ENCODE measurements at places on chromosomes 16 and 17.

GRCh38 chr16:11056090-11056992 lies 112.0 kb downstream of the CLEC16A start:
- no peak for DNase-seq

DNA sequence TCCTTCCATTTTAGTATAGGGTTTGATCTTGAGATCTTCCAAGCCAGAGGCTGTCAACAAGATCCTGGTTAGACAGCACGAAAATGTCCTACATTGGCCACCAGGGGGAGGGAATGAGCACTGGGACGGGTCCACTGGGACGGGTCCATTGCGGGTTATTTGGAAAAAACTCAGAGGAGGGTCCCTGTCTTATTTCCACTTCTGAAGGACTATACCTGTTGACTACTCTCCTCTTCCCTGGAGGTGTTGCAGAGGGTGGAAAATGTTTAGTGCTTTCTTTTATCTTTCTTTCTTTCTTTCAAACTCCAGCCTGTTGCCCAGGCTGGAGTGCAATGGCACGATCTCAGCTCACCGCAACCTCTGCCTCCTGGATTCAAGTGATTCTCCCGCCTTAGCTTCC lies 2.5 kb downstream of the TTLL6 start:
- peak; percentile 56 for DNase-seq

- no peak for DNase-seq
These were observed 5.9 kb upstream of the HSD11B2 start for GRCh38 chr16:67425061-67425460.

- DNase-seq, result no peak
These were observed 81.4 kb upstream of the CRHR1 start for GRCh38 chr17:45702666-45703266.

- no peak for DNase-seq
These were observed 104.7 kb downstream of the PITPNC1 start for GRCh38 chr17:67481808-67482207.

GRCh38 chr17:75034236-75034908 lies 12.4 kb downstream of the ATP5PD start:
- DNase-seq, result peak; percentile 80

DNA sequence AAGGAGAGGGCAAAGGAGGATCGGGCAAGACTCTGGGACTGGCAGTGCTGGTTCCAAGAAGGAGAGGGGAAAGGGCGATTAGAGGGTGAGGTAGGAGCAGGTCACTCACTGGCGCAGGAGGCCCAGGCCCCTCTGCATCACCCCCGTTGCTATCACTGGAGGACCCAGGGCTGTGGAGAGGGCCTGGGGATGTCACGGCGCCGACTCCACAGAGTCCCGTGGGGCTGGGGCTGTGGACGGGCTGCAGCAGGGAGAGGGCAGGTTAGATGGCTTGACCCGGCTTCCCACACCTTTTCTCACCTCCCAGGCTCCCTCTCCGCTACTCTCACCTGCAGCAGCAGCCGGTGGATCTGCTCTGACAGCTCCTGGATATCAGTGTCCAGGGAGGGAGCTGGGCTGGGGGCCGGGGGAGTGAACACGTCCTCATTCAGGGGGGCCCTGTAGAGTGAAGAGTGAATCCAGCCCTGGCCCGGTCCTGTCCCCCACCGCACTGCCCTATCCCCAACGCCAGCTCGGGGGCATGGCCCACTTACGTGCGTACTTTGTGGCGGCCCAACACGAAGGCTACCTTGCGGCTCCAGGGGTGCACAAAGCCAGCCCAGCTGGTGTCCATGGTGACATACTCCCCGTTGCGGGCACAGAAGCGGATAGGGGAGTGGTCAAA lies 4.9 kb downstream of the PER1 start:
- DNase-seq, result no peak

GRCh38 chr16:27326738-27327585 lies 13.2 kb downstream of the IL4R start:
- DNase-seq, result peak; percentile 28

- no peak for DNase-seq
These were observed 482 bp downstream of the BAHCC1 start for GRCh38 chr17:81395600-81396277.

- DNase-seq, result no peak
These were observed 45.4 kb downstream of the BAHCC1 start for GRCh38 chr17:81440511-81441244.

DNA sequence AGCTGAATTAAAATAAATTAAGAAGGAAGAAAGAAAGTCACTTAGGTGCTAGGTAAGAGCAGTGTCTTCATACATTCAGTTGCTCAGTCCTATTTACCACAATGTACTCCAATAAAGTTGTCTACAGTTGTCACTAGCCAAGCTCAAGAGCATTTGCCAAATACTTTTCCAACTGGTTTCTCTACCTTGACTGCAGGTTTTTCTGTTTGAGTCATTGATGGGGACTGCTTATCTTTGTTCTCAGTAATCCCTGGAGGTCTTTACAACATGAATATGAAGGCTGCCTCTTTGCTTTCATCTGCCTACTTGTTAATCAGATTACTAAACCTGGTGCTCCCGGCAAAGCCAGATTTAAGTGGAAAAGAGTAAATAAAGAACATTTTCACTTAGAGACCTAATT lies 64.6 kb upstream of the CLEC18B start:
- no peak for DNase-seq

Measured in activated CD4-positive, alpha-beta T cell treated with anti-CD3 and anti-CD28 coated beads, Interleukin-2, amount 50 U/mL, for 1 hour (primary cell).